Aorta (tissue), 5 donors: ENCODE measurements at places on chromosomes 2 and 18. TPM values are rescaled to one million over a fixed set of nuclear protein-coding genes. Genes with fewer than 3 reads are reported as not detected.

Gene C2orf72
- not detected for total RNA-seq

Gene IL1RL1
- 7.4 TPM for total RNA-seq

Gene CBLN2
- 0.49 TPM for total RNA-seq

Gene SULT1C3
- total RNA-seq: not detected

Gene ALLC
- total RNA-seq: not detected

Gene CNDP1
- not detected for total RNA-seq

Gene PDE11A
- total RNA-seq: 0.78 TPM

Gene STON1
- total RNA-seq: 27.5 TPM

Gene EDAR
- not detected for total RNA-seq

Gene FAP
- 28.6 TPM for total RNA-seq

Gene GBX2
- not detected for total RNA-seq

GRCh38 chr2:58447586-58447985 is 206.5 kb upstream of the FANCL start:
- no peak for DNase-seq

DNA sequence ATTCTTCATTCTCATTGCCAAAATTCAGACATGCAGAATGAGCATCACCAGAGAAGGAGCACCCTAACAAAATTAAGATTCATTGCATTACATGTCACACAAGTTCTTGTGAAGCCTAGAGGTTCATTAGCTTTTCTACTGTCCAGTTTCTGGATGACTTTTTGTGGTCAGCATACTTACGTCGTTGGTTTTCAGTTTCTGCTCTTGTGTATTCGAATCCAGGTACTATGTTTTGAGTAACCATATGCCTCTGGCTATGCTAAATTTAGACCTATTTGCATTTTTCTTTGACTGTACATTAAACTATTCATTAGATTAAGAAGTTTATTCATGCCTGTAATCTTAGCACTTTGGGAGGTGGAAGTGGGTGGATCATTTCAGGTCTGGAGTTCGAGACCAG is 251.3 kb downstream of the PARD3B start:
- DNase-seq: no peak

DNA sequence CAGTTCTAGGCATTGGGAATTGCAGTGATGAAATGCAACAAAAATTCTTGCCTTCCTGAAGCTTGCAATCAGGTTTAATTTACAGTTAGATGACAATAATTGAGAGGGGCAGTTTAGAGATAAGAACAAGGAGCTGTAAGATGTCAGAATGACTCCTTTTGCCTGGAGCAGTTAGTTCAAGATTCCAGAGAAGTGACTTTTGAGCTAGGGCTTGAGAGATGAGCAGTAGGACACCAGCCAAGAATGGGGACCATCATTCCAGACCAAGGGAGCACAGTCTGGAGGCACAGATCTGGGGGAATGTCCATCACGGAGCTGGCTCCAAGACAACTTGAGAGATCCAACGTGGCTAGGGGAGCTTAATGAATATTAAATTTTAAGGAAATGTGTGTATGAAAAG is 26.8 kb downstream of the CACNB4 start:
- DNase-seq: no peak

DNA sequence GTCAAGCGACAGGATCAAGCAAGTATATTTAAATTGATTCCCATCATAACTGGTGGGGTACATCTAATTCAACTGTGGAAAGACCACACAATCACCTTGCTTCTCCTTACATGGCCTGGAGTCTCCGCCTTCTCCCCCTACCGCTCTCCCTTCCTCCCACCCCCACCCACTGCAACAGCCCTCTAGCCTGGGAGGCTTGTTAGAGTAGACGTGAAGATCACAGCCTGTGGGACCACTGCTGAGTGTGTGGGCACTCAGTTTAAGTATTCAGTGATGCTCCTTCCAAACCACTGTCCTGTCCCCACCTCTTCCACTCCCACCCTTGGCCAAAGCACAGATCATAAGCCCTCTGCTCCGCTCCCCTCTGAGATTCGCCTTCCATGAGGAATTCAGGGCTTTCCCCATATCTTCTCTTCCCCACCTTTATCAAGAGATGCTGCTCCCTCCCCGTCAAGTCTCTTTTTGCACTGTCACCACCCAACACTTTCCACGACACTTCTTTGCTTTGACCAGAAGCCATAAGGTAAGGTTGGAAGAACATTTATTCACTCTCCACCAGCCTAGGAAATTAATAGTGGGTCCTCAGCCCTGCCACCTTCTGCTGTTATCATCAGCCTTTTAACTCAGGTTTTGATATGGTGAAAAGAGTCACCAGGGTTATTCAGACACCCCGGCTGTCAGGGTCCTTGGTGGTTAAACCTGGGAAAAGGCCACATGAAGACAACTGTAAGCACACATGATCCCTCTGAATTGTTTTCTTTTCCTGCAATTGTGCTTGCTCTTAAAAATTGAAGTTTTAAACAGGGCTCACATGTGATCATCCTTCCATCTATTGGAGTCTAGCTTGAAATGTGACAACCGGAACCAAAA is 1.7 kb downstream of the METTL4 start:
- DNase-seq: no peak

- DNase-seq: no peak
These were observed 20.1 kb downstream of the PLEKHB2 start for GRCh38 chr2:131125195-131125757.

GRCh38 chr18:77106331-77106730 is 26.3 kb downstream of the MBP start:
- no peak for DNase-seq

GRCh38 chr2:40256649-40257048 is 195.2 kb downstream of the SLC8A1 start:
- DNase-seq: no peak

DNA sequence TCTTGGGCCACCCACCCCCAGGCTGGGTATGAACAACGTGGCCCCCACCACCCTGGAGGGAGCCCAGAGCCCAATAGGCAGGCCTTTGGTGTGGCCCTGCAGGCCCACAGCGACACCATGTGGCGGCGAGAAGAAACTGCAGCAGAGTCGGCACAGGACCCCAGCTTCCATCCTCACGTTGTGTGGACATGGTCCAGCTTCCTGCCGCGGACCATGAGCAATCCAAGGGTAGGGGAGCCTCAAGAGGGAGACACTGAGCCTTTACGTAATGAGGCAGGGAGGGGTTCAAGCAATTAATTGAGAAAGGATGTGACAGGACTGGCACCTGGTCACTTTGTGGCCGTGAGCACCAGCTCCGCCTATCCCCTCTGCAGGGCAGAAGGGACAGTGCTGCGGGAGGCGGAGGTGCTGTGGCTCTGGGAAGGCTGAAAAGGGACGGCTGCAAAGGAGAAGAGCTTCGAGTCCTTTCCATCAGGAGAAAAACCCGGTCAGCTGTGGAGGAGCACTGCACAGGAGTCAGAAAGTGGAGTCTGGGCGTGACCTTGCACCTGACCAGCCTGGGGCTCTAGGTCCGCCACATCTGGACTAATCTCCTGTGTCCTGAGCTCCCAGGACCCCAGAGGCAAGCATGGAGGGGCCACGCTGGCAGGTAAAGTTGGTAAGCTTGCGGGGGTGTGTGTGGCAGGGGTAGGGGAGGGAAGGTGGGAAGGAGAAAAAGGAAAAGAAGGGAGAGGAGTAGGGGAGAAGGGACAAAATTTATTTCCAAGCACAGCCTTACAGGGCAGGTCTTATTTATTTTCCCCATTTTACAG is 44.9 kb downstream of the TMEM37 start:
- DNase-seq: peak; percentile 65

DNA sequence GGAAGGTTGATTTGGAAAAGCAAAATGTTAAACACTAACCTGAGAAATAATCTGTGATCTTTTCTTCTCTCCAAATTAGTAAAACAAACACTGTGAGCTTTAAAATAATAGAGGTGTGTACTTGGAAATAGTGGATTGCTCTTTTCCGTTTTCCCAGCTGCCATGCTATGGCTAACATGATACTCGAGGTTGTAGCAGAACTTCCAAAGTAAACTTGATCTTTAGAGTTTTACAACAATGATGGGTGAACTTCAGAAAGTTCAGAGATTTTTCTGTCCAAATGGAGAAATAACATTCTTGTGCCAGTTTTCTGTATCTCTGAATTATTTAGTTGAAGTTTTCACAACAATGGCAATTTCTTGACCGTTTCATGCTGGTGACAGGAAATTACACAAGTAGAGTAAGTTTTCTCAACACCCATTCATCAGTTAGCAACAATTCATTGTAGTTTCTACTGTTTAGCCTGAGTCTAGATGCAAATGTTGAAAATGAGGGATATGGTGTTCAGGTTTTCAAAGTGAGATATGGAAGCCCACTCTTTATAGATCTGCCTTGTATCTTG is 135.3 kb upstream of the CTAGE1 start:
- DNase-seq: no peak

GRCh38 chr2:72956936-72957335 is 39.6 kb downstream of the EMX1 start:
- DNase-seq: no peak

DNA sequence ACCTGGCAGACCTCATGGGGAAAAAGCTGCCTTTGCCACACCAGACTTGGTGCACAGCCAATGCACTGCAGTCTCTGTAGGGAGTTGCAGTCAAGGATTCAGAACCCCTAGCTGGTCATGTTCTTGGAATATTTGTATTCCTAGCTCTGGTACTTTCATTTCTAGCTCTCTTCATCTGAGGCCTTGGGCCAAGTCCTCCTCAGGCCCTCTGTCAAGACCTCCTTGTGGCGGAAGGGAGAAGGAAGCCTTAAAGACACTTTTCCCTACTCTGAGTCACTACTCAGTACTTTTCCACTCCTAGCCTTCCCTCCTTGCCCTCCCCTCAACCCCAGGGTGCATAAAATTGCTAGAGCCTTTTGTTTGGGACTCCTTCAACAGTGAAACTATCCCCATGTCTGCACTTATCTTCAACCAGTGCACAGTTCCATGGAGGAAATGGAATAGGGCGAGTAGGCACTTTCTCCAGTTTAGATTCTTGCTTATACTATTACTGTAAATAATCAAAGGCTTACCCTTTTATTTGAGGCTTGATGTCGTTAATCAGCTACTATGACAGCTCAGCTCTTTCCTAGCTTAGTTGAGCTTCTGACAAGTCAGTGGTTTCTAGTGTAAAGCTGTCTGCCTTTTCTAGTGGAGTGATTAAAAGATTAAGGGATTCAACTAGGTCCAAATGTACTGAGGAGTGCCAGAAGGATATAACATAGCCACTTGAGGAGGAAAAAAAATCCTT is 15.8 kb downstream of the M1AP start:
- DNase-seq: no peak

DNA sequence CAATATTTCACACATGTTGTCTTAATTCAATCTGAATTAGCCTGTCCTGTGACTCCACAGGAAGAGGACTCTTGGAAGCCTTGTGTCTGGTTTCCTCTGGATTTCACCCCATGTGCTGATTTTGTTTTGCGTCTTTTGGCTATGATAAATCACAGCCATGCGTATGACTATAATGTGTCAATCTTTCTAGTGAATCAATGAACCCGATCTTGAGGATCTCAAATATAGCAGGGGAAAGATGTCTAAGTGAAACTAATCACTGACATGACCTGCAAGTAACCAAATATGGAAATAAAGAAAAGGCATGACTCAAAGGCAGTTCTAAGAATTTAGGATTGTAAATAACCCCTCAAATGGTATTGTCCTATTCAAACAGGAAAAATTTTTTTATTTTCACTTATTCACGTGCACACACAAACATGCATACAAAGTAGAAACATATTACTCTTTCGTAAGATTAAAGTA is 8.2 kb downstream of the WDFY1 start:
- DNase-seq: no peak

- no peak for DNase-seq
These were observed 42.0 kb downstream of the ZEB2 start for GRCh38 chr2:144477957-144478311.

DNA sequence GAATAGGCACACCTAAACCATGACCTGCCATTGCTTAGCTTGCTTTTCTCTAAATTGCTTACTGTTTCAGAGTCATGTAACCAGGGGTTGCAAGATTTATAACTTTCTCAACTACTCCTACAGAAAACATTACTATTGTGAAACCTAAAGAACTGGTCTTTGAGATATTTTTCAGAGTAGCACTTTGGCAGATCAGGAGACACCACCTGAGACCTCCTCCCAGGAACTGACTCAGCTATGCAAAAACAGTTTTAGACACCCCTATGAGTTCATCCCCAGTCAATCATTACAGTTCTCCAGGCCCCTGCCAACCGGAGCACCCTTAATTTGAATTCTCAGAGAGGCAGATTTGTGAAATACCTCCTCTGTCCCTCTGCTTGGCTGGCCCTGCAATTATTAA is 80.3 kb downstream of the MBOAT2 start:
- no peak for DNase-seq

DNA sequence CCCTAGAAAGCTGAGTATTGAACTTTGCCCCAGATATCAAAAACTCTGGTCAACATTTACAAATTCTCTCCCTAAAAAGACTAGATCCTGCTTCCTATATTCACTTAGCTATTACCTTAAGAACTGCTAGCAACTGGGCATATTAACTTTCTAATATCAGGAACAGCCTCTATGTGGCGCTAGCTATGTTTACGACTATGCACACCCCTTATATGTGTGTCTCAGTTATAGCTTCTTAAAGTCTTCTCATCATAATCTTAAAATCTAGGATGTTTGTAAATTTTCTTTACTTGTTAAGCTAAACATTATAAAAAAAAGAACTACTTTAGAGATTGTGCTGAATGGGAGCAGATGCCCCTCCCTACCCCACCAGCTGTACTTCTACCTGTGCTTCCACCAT is 1.7 kb upstream of the STAMBP start:
- DNase-seq: no peak

- DNase-seq: no peak
These were observed 1324.1 kb upstream of the SLC39A10 start for GRCh38 chr2:194332799-194333490.

GRCh38 chr2:240820607-240821428 is 799 bp upstream of the KIF1A start:
- no peak for DNase-seq

- DNase-seq: no peak
These were observed 113.0 kb downstream of the QPCT start for GRCh38 chr2:37457401-37457901.

- no peak for DNase-seq
These were observed 504.0 kb downstream of the EPHA4 start for GRCh38 chr2:221068123-221068522.

DNA sequence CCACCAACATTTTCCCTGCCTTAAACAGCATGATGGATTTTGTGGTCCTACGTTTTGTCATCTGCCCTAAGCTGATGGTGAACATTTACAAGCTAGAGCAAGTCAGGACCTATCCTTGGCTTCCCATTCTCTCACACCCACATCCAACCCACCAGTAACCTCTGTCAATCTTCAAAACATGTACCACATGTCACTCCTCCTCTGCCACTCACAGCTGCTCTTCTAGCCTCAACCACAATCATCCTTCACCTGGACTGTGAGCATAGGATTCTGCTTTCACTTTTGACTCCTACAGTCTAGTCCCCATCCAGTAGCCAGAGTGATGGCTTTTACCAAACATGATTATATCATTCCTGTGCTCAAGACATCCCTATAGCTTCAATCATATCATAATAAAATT is 279.8 kb upstream of the DLGAP1 start:
- DNase-seq: no peak

GRCh38 chr2:119650206-119650605 is 28.8 kb upstream of the TMEM177 start:
- no peak for DNase-seq

GRCh38 chr2:204175552-204176271 is 239.1 kb downstream of the ICOS start:
- no peak for DNase-seq

- DNase-seq: no peak
These were observed 15.9 kb upstream of the SERPINB11 start for GRCh38 chr18:63686871-63687270.

- no peak for DNase-seq
These were observed 281.1 kb upstream of the COL3A1 start for GRCh38 chr2:188693111-188693510.

GRCh38 chr18:24168496-24168895 is 29.6 kb downstream of the CABYR start:
- DNase-seq: no peak

- no peak for DNase-seq
These were observed 156.8 kb downstream of the CELF4 start for GRCh38 chr18:37408676-37409265.
